Stimulated activated CD4-positive, alpha-beta T cell treated with anti-CD3 and anti-CD28 coated beads, Interleukin-4, amount 100 ng/mL, for 4 hours (primary cell): ENCODE measurements at places on chromosomes 6 and 20.

- no peak for DNase-seq
These were observed 571 bp downstream of the ITCH start for GRCh38 chr20:34363465-34364222.

DNA sequence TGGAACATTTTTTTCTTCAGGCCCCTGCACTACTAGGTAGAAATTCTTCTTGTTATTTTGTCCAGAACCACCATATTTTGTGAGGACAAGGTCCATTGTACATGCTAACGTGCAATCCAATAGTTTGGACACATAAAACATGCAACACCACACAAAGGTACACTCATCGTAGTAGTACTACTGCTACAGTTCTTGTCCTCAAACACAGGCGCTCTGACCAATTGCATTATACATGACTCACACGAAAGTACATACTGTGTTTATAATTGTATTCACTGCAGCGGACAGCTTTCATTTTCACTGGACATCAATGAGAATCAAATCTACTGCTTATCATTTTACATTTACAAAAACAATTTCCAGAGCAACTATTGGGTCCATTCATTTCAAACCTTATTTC is 15.3 kb upstream of the SMLR1 start:
- DNase-seq = no peak

DNA sequence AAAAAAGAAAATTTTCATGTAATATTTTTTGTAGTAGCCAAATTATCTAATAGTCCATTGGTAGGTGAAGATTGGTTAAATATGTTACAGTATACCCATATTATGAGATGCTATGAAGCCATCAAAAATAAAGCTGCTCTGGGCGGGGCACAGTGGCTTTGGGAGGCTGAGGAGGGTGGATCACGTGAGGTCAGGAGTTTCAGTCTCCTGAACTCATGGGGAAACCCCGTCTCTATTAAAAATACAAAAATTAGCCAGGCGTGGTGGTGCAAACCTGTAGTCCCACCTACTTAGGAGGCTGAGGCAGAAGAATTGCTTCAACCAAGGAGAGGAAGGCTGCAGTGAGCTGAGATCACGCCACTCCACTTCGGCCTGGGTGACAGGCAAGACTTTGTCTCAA is 360.5 kb downstream of the KIF16B start:
- DNase-seq = no peak

- no peak for DNase-seq
These were observed 119.7 kb downstream of the ADGRG6 start for GRCh38 chr6:142421285-142422117.

- DNase-seq = no peak
These were observed 402.0 kb downstream of the MAFB start for GRCh38 chr20:40286975-40287531.

- DNase-seq = no peak
These were observed 48.0 kb upstream of the NOP56 start for GRCh38 chr20:2604506-2604835.

DNA sequence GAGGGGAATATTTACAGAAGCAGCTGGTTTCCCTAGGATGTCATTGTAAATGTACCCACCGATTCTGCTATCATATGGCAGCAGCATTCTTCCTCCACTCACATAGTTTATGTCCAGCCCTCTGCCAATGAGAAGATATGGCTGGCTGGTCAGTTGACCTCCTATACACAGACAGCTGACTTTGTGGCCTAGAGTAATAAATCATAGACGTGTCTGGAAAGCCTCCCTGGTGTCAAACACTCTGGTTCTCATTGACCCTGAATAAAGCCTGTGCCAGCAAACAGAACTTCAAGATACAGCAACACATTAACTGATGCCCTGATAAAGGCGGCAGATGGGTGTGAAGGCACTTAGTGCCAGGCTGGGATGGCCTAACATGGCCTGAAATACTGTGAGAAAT is 52.6 kb downstream of the GPR63 start:
- DNase-seq = no peak

- DNase-seq = no peak
These were observed 28.2 kb downstream of the TREML4 start for GRCh38 chr6:41256383-41256782.

DNA sequence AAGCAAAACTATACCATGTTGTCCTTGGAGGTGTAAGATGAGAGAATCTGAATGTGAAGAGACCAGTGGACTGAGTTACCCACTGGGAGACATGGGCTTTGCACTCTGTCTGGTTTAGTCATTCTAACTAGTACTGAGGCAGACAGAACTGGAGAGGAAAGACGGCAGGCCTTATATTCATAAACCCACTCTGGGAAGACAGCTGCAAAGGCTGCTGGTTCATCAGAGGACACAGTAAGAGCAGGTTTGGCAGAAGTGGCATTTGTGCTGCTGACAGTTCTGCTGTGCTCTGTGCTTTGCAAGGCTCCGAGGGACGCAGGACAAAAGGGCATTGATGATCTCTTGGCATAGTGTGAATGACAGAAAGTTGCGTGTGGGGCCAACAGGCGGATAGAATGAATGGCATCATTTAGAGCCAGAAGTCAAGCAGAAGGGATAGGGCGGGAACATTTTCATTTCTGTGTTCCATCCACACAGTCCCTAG is 142.3 kb upstream of the TENT5A start:
- no peak for DNase-seq

DNA sequence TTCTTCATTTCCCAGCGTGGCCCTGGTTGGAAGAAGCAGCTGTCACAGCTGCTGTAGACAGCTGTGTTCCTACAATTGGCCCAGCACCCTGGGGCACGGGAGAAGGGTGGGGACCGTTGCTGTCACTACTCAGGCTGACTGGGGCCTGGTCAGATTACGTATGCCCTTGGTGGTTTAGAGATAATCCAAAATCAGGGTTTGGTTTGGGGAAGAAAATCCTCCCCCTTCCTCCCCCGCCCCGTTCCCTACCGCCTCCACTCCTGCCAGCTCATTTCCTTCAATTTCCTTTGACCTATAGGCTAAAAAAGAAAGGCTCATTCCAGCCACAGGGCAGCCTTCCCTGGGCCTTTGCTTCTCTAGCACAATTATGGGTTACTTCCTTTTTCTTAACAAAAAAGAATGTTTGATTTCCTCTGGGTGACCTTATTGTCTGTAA is 292.7 kb downstream of the ESR1 start:
- no peak for DNase-seq

DNA sequence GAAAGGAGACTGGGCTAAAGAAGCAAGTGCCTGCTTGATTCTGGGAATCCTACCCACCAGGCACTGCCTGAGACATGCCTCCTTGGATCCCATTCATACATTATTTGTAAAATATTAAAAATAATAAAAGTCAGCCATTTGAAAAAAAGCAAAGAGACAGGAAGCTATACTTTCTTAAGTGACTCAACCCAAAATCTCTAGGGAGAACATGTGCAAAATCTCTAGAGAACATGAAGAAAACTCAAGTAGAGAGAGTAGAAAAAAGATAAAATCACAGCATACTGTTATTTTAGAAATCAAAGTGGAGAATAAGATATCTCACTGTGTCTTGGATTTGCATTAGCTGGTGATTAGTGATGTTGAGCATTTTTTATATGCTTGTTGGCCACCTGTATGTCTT is 197.2 kb upstream of the GGTLC1 start:
- no peak for DNase-seq

- no peak for DNase-seq
These were observed 171.9 kb upstream of the MAP3K7 start for GRCh38 chr6:90758741-90759140.

GRCh38 chr6:95804847-95805541 is 210.8 kb upstream of the FUT9 start:
- DNase-seq = no peak

DNA sequence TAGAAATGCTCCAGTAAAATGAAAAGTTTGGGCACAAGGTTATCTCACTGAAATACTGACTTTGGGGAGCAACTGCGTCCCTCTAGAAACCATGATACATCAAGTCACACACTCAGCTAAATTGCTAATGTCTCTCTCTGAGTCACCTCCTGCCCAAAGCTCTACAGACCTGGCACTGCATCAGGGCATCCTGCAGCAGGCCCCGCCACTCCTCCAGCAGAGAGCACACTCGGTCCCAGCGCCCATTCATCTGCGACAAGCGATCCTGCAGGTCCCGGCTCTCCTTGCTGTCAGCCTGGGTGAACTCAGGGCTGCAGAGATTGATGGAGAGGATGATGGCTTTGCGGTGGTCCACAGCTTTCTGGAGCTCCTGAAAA is 329.0 kb downstream of the ESR1 start:
- DNase-seq = no peak

- no peak for DNase-seq
These were observed 89.9 kb downstream of the CDC5L start for GRCh38 chr6:44477293-44477894.

DNA sequence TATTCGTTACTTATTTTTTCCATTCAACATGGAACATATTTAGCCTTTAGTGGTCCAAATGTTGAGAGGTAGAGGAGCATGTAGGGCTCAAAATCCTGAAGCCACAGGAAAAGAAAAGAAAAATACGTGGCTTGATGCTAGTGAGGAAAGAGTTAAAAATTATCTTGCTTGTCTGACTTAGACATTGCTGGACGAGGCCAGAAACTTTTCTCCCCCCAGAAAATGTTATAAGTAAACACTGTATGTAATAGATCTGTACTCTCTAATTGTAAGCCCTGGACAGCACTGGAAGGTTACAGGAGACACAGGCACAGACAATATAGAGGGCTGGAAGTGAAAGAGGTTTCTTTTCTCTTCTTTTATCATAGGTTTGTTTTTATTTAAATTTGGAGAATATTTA is 165.6 kb downstream of the ZFP64 start:
- DNase-seq = no peak

- DNase-seq = no peak
These were observed 7.7 kb downstream of the MPC1 start for GRCh38 chr6:166375013-166375412.

GRCh38 chr6:43247114-43247999 is 4.1 kb downstream of the TTBK1 start:
- DNase-seq = peak; percentile 81

DNA sequence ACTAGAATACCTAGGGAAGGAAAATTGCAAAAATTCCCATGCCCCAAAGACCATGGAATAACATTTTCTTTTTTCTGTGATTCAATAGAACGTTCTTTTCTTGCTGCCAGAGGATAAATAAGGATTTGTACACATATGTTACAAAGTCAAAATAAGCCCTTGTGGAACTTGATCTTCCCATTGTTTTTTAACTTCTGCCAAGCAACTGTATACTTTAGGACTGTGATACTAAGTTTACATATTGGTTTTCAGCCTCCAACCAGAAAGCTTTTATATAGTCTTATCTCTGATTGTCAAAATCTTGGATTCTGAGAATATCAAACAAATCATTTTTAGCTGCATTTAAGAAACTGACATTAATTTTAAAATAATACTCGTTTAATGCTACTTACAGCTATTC is 84.6 kb downstream of the HMGCLL1 start:
- DNase-seq = no peak

GRCh38 chr6:41358503-41358902 is 23.1 kb downstream of the NCR2 start:
- no peak for DNase-seq

- no peak for DNase-seq
These were observed 63.8 kb upstream of the ATXN1 start for GRCh38 chr6:16824845-16825685.

GRCh38 chr6:167013067-167013466 is 13.9 kb downstream of the CEP43 start:
- no peak for DNase-seq

DNA sequence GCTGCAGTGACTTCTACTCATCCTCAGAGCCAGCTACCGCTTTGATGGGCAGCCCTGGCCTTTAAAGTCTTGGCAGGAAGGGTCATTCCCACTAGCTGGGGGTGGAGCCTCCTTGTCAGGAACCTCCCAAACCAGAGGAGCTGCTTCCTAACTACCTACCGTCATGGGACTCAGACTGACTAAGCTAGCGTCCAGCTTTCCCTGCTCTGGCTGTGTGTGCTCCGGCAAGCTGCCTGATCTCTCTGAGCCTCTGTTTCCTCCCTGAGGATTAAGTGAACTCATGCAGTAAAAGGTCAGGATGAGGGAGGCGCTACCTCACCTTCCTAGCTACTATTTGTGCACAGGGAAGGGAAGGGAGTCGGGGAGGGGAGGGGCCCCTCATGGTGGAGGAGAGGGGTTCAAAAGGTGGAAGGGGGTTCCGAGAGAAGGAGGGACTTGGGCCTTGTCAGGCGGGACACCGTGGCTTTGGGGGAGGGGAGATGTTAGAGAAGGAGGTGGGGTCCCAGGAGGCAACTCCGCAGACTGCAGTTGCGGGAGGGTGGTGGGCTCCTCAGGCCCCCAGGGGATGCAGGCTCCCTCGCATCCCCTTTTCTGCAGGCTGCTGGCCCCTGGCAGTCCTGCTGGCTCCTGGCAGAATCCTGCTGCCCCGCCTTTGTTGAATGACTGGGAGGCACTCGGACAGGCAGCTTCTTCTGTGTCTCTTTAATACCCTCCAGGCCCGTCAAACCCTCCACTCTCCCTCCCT is 9.8 kb downstream of the DUSP15 start:
- no peak for DNase-seq

- DNase-seq = no peak
These were observed 17.2 kb upstream of the FAM50B start for GRCh38 chr6:3831761-3832530.

GRCh38 chr6:27811451-27811772 is 100.8 kb downstream of the OR2B2 start:
- no peak for DNase-seq

- DNase-seq = no peak
These were observed 78.0 kb downstream of the SLX4IP start for GRCh38 chr20:10513061-10513460.

- DNase-seq = no peak
These were observed 49.6 kb downstream of the ATXN1 start for GRCh38 chr6:16711546-16712254.

- DNase-seq = no peak
These were observed 81.6 kb downstream of the MRPL14 start for GRCh38 chr6:44045672-44046015.

DNA sequence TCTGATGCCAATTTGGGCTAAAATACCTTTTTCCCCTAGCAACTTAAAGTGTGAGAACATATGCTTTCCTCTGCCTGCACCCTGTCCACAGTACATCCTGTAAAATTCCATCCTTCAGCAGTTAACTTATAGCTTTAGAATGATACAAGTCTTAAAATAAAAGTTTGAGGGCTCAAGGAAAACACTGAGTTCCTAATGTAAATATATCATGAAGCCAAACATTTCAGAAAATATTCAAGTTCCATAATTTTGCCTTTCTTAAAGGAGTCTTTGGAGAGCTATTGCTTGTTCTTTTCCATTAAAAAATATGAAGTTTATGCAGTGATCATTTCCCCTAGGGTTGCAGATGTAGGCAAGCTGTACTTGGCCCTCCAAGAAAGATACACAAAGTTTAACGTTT is 303.8 kb downstream of the COL12A1 start:
- no peak for DNase-seq

DNA sequence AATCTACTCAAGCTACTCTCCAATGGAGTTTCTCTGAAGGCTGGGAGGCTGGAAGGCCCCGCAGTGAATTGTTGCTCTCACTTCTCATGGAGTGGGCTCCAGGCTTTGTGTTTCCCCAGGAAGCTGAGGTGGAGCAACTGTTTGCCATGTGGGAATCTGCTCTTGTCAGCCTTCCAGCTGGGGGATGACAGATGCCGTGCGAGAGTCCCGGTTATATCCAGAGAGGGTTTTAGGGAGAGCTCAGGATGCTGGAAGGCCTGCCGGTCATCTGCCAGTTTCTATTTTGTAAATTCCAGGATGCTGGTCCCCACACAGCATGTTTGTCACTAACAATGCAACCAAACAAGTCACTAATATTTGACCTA is 98.2 kb upstream of the NAA20 start:
- no peak for DNase-seq
